Activated T-helper 1 cell treated with Interleukin-2 at 50 U/mL for 16 hours (primary cell): ENCODE measurements at places on chromosomes 11 and 22.

- DNase-seq, result no peak
These were observed 161.8 kb downstream of the CASP12 start for GRCh38 chr11:104736502-104736901.

GRCh38 chr22:49582181-49582580 is 245.5 kb downstream of the BRD1 start:
- DNase-seq, result no peak

- DNase-seq, result no peak
These were observed 450.5 kb upstream of the DDI1 start for GRCh38 chr11:103585911-103586310.

GRCh38 chr11:60193687-60194433 is 11.0 kb upstream of the MS4A6A start:
- DNase-seq, result peak; percentile 13

DNA sequence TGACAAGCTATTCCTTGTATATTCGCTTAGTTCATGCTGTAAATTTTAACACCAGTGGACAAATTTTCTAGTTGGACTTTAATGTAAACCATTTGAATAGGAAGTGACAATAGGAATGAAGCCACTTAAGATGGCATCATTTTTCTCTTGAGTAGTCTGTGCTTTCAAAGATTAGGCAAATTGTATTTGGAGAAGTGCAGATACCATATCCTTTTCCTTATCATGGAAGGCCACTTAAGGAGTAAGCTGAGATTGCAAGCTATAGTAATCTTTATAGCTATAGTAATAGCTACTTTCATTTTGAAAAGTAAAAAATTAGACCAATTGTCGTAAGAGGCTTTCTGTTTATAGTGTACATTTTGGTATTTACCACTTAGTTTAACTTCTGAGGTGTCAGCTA is 12.8 kb downstream of the CAPRIN1 start:
- DNase-seq, result no peak

GRCh38 chr11:9310485-9311090 is 3.8 kb downstream of the TMEM41B start:
- no peak for DNase-seq

DNA sequence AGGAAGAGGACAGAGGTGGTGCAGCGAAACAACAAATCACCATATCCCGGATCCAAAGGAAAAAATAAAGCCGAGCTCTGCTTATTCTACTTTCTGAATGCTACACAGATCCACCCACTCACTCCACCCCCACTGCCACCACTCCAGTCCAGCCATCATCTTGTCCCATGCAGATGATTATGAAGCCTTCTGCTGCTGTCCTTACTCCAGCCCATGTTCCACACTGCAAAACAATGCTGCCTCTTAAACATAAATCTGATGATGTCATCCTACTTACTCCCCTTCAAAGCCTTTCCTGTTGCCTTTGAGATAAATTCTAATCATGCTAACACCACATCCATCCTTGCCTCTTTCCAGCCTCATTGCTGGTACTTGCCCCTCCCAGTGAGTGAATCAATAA is 6.5 kb upstream of the DRD2 start:
- DNase-seq, result no peak

- DNase-seq, result no peak
These were observed 147.6 kb downstream of the MIAT start for GRCh38 chr22:26804911-26805539.

- DNase-seq, result no peak
These were observed 321.1 kb downstream of the TENM4 start for GRCh38 chr11:79119491-79120284.

GRCh38 chr22:31227186-31227585 is 15.1 kb downstream of the LIMK2 start:
- no peak for DNase-seq

DNA sequence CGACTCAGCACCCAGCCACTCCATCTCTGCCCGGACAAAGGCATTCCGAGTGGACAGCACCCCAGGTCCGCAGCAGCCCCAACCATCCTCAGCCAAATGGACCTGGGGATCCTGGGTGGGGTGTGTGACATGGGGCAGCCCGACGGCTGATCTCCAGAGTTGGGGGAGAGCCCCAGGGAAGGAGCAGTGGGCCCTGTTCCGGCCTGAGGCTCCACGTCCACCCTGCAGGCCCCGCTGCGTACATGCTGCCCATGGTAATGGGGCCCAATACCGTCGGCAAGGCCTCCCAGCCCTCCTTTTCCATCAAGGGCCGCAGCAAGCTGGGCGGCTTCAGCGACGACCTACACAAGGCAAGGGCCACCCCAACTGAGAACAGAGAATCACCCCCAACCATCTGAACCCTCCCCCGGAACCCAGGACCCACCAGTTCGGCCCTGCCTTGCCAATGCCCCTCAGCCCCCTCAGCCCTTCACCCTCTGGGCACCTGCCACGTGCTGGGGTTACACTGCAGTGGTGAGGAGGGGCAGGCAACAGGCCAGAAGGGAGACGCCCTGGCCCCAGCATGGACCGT is 5.4 kb downstream of the SCGB1C1 start:
- no peak for DNase-seq

- DNase-seq, result no peak
These were observed 134.0 kb downstream of the TRIM44 start for GRCh38 chr11:35796562-35796961.

DNA sequence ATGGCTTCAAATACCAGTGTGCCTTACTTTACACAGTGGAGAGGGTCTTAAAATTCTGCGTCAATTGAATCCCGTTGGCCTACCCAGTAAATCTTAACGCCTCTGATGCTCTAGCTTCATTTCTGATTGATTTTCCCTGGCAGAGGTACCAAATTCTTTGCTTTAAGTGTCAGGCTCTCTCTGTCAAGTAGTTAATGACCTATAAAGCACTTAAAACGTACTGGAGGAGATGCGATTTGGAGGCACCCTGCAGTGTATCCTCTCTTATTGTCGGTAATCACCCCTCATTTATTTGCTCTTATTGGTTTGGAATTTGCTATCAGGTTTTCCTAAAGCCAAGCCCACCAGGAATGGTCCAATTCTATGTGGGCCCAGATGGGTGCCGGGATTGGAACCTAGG is 59.2 kb downstream of the NFAM1 start:
- DNase-seq, result no peak

- DNase-seq, result no peak
These were observed 803.5 kb downstream of the BRD1 start for GRCh38 chr22:49023879-49024774.

GRCh38 chr11:65078786-65079342 is 5.0 kb downstream of the CDCA5 start:
- no peak for DNase-seq

DNA sequence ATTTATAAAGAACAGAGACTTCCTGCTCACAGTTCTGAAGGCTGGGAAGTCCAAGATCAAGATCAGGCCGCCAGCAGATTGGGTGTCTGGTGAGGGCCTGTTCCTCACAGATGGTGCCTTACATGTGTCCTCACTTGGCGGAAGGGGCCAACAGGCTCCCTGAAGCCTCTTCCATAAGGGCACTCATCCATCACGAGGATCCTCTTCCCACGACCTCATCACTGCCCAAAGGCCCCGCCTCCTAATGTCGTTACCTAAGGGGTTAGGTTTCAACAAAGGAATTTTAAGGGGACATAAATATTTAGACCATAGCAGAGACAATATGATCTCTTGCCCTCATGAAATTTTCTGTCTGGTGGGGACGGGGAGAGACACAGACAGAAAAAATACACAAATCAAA is 18.6 kb downstream of the TP53AIP1 start:
- DNase-seq, result no peak
